ENCODE measurements at places on chromosomes 3 and 15. TPM values are rescaled to one million over a fixed set of nuclear protein-coding genes. Genes with fewer than 3 reads are reported as not detected.

GRCh38 chr15:101472033-101472432 is 17.5 kb downstream of the PCSK6 start:
- no peak for DNase-seq

DNA sequence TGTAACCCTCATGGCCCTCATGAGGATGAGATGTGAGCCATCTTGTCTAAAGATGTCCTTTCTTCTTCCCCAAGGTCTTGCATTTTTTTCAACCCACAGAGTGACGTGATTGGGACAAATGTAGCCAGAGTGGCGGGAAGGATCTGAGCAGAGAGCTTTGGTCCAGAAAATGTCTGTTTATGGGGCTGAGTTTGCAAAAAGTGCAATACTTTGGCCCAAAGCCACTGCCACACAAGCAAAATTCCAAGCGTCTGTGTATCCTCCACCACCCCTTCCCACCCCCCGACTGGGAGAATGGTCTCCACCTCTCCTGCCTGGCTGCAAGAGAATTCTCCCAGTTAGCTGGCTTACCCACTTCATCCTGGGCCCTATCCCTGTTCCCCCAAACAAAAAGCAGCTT is 246.9 kb upstream of the LRIG1 start:
- DNase-seq, result no peak

- no peak for DNase-seq
Observed at GRCh38 chr3:171967932-171968678, 71.3 kb upstream of the FNDC3B start.

DNA sequence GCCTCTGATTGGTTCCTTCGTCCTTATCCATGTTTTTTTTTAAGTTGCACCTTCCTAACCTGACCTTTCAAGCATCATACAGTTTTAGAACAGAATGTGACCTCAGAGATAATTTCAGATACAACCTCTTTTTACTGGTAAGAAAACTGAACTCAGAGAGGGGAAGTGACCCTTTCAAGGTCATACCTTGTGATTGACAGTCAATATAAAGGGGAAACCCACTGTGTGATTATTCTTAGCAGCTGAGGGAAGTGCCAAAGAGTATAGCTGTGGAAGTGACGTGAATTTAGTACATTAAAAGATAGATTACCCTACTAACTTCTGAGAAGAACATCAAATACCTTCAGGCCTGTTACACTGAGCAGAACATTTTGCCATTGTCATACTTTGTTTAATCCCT is 319.4 kb downstream of the NEK10 start:
- no peak for DNase-seq

DNA sequence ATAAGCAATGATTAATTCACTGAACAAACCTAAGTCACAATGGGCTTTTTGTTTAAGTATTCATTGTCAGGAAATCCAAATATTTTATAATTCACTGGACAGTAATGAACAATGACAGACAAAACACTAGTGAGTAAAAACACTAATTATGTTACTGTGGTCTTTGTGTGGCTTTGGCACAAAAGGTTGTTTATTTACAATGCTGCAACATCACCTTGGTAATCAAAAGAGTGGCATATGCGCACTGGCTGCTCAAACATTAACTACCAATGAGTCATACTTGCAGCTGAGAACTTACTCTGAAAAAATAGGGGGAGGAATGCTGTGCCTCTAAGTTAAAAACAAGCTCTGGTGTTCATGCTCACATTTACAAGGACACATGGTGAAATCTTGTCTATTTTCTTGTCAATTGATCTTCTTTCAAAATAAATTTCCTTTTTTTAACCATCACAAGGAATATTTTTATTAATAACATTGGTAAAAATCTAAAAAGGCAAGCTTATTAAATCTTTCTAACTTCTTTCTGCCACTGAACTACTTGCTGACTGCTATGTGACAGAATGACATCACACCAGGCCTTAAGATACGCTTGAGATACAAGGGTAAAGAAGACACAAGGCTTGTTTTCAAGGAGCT is 85.2 kb upstream of the PPIB start:
- DNase-seq, result peak; percentile 5

DNA sequence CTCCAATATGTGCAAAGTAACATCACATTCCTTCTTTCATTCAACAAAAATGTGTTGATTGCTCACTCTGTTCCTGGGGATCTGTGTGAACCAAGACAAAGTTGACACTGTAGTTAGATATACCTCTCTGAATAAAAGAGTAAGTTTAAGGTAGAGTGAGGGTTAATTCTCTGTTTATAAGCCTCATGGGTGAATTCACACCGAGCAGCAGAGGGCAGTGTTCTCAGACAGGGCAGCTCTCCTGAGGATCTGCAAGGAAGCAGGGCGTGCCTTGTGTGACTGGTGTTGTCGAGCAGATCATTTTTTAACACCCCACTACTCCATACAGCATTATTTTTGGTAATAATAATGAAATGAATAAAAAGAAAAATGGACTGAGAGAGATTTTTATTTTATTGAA is 34.4 kb downstream of the PAQR9 start:
- DNase-seq, result peak; percentile 54

GRCh38 chr3:196166741-196167140 is 44.5 kb downstream of the ZDHHC19 start:
- no peak for DNase-seq

DNA sequence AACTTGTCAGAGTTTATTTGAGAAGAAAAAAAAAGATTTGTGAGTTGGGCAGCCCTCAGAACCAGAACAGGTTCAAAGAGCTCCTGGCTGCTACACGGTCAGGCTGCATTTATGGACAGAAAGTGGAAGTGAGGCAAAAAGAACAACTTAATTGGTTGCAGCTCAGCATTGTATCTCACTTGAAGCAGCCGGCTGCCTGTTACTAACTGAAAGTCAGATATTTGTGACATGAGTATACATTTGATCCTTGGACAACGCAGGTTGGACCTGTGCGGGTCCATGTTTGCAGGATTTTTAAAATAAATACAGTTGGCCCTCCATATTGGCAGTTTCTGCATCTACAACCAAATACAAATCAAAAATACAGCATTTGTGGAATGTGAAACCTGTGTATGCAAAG is 7.5 kb upstream of the ALDH1L1 start:
- DNase-seq, result no peak

GRCh38 chr3:98557324-98558010 is 25.7 kb downstream of the GPR15 start:
- no peak for DNase-seq

DNA sequence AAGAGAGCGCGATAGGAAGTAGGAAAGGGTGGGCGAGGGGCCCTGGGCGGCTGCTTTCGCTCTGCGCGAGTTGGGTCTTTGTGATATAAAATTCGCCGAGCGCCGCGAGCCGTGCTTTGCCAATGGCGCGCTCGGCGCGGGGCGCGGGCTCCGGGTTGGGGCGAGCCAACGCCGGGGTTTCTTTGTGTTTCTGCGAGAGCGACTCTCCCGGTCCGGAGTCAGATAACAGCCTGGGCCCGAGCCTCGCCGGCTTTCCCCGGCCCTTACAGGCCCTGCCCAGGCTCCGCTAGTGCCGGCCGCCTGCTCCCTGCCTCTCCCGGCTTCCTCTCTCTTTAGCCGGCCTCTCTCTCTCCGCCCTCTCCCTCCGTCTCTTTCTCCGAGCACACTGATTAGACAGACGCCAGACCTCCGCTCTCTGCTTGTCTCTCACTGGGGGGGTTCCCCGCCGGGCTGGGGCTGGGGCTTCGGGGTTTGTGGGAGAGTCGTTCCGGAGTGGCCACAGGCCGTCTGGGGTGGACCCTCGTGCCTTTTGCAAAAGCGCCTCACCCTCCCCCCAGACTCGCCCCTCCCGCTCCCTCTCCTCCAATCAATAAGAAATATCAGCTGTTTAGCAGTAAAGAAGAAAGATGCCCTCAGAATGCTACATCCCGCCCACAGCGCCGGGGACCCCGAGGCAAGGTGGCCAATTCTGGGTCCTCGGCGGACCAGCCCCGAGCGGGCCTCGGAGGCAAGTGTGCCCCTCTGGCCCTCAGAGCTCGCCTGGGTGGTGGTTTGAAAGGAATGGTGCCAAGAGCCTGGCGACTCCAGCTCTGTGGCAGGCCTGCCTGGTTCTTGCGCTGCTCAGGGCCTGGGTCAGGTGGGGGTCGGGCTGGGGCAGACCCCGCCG is 2.9 kb downstream of the NR2F2 start:
- peak; percentile 86 for DNase-seq

DNA sequence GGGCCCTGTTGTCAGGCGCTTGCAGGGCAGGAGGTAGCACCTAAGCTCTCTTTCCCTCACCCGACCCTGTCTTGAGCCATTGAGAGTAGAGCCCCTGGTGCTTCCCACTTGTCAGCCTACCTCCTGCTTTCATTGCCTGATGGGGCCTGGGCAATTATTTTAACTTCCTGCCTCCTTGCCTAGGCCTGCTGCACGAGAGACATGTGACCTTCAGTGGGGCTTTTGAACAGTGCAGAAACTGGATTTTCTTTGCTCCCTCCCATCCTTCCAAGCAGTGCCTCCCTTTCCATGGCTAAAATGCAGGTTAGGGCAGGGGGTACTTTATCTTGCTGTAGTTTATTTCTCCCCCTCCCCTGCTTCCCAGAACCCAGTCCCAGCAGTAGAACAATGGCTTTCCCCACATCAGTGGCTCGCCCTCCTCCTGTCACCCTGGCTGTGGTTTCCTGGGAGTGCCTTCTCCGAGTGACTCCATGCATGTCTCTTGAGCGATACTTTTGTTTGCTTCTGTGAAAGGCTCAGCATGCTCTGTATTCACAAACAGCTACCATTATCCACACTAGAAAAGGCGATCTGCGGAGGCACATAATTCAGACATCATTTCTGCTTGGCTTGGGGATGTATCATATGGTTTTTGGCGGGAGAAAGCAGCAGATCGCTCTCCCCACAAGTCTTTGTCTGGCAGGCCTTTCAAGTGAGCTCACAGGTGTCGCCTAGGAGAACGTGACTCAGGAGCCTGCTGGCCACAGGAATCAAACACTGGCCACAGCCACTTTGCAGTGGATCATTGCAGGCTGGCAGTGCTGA is 24.1 kb downstream of the PDIA5 start:
- no peak for DNase-seq

DNA sequence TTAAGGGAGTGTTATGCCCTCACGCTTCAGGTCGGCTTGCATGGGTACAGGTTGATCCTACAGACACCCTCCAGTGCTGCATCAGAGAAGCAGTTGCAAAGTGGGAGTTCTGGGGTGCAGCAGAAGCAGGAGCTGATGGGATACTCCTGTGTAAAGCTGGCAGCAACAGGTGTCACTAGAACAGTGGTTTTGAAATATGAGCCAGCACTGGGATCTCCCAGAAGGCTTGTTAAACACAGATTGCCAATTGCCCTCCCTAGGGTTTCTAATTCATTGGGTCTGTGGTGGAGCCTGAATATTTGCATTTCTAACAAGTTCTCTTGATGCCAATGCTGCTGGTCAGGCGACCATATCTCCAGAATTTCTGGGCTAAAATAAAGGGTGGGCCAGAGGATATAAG is 350.4 kb downstream of the CLSTN2 start:
- no peak for DNase-seq

- DNase-seq, result no peak
Observed at GRCh38 chr3:150960708-150961684, 11.5 kb downstream of the CLRN1 start.

The STT3B gene
- total RNA-seq, result 134 TPM

The SLC25A36 gene
- total RNA-seq, result 49.1 TPM

The PP2D1 gene
- total RNA-seq, result not detected

The TRH gene
- 0.59 TPM for total RNA-seq

The PLOD2 gene
- 30.2 TPM for total RNA-seq

The NPAP1 gene
- not detected for total RNA-seq

The MYH15 gene
- 0.15 TPM for total RNA-seq

The ARIH2 gene
- total RNA-seq, result 120 TPM

The CPLX3 gene
- total RNA-seq, result not detected

The MNS1 gene
- 0.52 TPM for total RNA-seq

The ARHGEF26 gene
- 6.0 TPM for total RNA-seq

The CNTN4 gene
- 1.00 TPM for total RNA-seq

The PCSK6 gene
- 4.7 TPM for total RNA-seq

The EBLN2 gene
- total RNA-seq, result 4.3 TPM
